Mesothelial cell of epicardium (in vitro differentiated cells): ENCODE measurements at places on chromosomes 4 and X.
A peak's percentile ranks its signal among the peaks of the same experiment; 100 is the strongest.

GRCh38 chrX:65644621-65645289 is 22.7 kb upstream of the MSN start:
- DNase-seq = no peak

- DNase-seq = peak; percentile 32
Observed at GRCh38 chr4:153153339-153153871, 50.8 kb upstream of the TRIM2 start.

DNA sequence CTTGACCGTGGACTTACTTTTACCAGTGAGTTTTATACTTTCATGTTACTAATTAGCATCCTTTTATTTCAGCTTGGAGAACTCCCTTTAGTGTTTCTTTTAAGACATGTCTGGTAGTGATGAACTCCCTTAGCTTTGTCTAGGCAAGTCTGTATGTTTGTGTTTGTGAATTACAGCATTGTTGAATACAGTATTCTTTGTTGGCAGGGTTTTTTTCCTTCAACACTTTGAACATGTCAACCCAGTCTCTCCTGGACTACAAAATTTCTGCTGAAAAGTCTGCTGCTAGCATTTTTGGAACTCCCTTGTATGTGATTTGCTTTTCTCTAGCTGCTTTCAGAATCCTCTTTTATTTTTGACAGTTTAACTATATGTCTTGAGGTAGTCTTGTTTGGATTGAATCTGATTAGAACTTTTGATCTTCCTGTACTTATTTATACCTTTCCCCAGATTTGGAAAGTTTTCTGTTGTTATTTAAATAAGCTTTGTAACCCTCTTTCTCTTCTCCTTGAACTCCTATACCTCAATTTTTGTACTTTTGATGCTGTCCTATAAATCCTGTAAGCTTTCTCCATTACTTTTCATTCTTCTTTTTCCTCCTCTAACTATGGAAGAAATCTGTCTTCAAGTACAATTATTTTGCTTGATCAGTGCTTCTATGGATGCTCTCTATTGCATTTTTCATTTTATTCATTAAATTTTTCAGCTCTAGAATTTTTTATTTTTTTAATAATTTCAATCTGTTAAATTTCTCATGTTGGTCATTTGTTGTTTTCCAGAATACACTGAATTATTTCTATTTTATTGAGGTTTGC is 14.1 kb downstream of the PAPSS1 start:
- DNase-seq = no peak

GRCh38 chr4:5545271-5545670 is 163.1 kb downstream of the EVC2 start:
- no peak for DNase-seq

DNA sequence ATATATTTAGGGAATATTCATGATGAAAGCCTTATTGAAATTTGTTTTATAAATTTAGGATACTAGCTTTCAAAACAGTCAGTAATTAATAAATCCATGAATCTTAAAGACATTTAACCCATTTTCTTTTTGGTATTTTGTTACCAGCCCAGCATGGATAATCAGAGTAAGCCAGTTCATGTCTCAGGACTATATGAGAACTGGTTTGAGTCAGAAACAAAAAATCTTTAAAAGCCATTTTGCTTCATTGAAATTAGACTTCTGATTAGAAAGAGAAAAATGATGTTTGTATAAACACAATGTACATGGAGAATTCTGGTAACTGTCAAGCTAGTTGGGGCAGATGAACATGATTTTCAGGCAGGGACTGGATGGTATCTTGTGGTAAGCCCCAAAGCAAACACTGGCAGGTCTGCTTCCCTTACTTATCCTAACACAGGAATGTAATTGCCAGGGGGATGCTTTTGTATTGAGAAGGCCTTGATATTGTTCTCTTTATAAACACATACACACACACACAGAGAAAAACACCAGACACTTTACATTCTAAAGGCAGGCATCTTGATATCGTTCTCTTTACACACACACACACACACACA is 9.4 kb downstream of the ARHGAP10 start:
- no peak for DNase-seq

- no peak for DNase-seq
Observed at GRCh38 chr4:55568905-55569504, 22.3 kb upstream of the CLOCK start.

DNA sequence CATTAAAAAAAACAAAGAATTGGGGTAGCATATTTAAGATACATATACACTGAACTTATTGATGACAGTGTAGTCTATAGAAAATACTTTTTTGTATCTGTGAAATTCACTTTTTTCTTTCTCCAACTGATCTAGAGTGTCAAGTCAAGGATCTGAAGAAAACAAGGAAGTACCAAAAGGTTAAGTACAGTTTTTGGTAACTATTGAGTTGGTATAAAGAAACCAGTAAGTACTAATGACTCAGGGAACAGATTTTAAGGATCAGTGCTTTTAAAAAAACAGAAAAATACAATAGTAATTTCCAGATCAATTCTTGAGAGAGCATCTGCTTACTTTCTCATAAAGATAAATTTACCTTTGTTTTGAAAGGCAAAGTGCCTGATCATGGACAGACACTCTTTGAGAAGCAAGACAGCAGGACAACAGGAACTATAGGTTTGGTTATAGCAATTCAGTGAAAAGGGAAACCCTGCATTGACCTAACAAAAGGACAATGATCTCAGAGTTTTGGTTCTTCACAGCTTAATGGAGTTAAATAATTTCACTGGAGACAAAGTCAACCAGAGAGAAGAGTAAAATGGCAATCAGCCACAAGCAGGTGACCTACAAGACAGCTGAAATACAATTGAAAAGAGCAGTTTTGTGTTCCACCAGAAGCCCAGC is 23.4 kb downstream of the TRMT10A start:
- DNase-seq = no peak

- DNase-seq = no peak
Observed at GRCh38 chr4:169225812-169226211, 44.9 kb downstream of the SH3RF1 start.

- no peak for DNase-seq
Observed at GRCh38 chrX:130167040-130167439, 1.4 kb upstream of the AIFM1 start.

GRCh38 chr4:166165829-166166420 is 292.9 kb downstream of the TLL1 start:
- no peak for DNase-seq

GRCh38 chr4:185183622-185184281 is 20.0 kb downstream of the CFAP97 start:
- DNase-seq = peak; percentile 41

DNA sequence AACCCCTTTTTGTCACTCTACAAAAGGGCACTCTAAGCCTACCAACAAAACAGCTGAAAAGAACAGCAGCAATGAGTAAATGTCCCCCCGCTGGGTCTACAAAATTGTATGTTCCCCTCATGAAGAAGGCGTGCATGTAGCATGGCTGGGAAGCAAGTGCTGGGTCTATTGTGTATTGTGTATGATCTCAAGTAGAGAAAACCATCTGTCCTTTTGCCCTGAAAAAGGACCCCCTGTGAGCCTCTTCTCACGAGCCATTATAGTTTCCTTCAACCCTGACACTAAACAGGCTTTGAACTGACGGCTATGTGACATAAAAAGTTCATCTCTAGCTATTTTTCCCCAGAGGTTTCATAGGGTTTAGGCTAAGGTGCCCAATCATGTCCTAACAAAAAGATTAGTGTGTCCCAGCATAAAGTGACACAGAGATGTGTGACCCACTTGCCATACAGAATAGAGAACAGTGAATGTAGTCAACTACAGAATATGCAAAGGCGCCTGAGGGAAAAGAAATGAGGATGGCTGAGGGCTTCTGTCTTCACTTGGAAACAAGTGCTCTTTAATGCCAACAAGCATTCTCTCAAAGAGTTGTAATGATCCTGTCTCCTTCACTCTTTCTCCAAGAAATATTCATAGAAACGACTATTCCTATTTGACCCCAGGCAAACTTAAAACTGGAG is 27.3 kb downstream of the COL25A1 start:
- no peak for DNase-seq

- DNase-seq = no peak
Observed at GRCh38 chrX:40683245-40683644, 35.9 kb upstream of the CXorf38 start.

- DNase-seq = no peak
Observed at GRCh38 chr4:97411356-97411755, 731.9 kb downstream of the STPG2 start.

GRCh38 chrX:23887451-23887850 is 20.3 kb downstream of the APOO start:
- no peak for DNase-seq

- DNase-seq = no peak
Observed at GRCh38 chr4:8867624-8868320, 3.9 kb downstream of the HMX1 start.

DNA sequence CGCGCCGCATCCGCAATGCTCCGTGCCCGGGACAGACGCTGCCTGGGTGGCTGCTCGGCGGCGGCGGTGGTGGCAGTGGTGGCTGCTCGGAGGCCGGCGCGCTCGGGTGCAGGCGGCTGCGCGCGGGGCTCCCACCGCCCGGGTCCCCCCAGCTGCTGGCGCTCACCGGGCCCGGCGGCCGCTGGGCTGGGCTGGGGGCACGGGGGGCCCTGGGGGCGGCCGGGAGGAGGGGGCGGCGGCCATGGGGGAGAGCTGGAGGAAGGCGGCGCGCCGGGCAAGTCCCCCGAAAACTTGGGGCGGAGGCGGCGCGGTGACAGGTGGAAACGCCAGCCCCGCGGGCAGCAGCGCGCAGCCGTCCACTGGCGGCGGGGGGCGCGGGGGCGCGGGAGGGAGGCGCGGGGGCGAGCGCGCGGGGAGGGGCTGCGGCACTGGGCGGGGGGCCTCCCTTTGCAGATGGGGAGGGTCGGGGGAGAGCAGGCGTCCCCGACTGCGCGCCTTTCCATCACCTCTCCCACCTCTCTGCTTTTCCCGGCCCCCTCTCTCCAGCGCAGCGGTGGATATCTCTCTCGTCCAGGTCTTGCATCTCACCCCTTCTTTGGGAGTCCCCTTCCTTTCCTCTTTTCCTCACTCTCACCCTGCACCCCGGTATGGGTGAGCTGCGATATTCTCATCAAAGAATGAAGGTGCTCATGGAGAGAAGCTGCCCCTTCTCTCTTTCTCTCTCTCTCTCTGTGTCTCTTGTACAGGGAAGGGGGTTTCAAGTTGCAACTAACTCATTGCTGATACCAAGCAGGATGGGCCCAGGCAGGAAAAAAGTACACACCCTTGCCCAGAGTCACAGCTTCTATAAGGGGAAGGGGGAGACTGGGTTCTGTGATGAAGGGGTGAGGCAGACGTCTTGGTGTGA is 83.7 kb upstream of the DHRSX start:
- DNase-seq = no peak

DNA sequence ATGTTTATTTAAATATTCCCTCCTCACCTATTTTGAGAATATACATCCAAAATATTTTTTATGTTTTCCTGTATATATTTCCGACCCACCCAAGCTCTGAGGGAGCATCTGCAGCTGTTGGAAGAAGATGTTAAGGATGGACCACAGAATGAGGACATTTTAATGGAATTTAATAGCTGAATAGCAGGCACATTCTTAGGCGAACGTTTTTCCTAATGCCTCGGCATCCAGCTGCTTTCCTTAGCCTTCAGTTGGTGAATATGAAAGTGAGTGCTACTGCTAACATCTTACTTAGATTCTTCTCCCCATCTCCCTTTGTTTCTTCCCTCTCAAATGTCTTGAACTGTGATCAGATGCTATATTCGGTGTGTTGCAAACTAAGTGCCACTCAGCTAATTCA is 158.0 kb upstream of the CTSO start:
- DNase-seq = no peak

GRCh38 chr4:183445097-183445428 is 627 bp downstream of the CDKN2AIP start:
- no peak for DNase-seq

GRCh38 chr4:139665079-139665689 is 435 bp upstream of the MGST2 start:
- no peak for DNase-seq

- DNase-seq = no peak
Observed at GRCh38 chr4:139740531-139741041, 75.0 kb downstream of the MGST2 start.

- DNase-seq = no peak
Observed at GRCh38 chrX:130645955-130646583, 244.3 kb downstream of the RBMX2 start.

DNA sequence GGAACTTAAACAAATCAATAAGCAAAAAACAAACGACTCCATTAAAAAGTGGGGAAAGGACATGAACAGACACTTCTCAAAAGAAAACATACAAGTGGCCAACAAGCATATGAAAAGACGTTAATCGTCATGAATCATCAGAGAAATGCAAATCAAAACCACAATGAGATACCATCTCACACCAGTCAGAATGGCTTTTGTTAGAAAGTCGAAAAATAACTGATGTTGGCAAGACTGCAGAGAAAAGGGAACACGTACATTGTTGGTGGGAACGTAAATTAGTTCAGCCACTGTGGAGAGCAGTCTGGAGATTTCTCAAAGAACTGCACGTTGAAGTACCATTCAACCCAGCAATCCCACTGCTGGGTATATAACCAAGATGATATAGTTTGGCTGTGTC is 23.7 kb downstream of the NEUROG2 start:
- DNase-seq = no peak

DNA sequence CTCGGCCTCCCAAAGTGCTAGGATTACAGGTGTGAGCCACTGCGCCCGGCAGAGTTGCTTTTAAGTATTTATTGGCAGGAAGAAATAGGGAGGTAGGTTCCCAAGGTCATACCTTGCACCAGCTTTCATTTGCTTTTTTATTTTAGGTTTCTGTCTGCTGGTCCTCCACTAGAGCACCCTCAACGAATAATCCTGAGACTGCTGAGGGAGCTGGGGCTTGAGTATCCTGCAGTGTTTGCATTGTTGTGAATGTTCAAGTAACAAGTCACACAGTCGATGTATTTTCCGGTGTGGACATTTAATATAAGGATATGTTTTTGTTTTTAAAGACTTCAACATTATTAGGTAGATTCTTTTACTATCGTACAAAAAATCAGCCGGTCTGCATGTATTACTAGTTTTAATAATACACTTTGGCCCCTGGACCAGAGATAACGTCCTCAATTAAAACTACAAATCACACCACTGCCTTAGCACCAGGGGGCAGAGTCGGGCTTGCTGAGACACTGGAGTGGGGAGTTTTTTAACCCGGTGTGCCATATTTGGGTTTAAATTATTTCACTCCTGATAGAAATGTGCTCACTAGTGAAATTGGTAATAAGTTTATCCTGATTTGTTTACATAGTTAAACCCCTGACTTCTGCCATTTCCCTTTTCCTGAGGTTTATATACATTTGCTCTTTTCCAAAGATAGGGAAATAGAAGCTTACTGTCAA is 11.6 kb downstream of the SMIM20 start:
- DNase-seq = no peak

DNA sequence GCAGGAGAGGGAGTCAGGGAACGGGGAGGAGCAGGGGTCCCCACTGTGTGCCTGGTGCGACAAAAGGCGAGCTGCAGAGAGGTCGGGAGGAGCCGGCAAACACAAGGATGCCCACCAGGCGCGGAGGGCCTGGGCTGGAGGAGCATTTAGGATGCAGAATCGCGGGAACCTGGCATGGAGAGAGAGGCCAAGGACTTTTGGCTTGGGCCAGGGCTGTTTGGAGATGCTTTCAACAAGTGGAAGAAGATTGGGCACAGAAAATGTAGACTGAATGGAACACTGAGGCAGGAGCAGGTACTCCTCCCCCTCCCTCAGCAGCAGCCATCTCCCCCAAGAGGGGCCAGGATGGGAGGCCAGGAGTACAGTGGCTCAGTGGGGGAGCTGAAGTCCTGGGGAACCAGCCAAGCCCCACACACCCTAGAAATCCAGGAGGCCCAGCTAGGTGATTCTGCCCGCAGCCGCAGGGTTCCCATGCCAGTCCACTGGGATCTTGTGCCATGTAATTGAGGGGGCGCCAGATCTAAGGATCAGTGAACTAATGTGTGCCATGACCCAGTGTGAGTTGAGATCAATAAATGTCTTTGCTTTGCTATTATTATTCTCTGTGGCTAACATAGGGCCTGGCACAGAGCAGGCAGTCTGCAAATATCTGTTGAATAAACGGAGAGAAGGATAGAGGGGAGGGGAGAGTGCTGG is 1.1 kb upstream of the ABLIM2 start:
- no peak for DNase-seq
